SW 1271 (cell line): ENCODE measurements at places on chromosomes 6 and 20.

DNA sequence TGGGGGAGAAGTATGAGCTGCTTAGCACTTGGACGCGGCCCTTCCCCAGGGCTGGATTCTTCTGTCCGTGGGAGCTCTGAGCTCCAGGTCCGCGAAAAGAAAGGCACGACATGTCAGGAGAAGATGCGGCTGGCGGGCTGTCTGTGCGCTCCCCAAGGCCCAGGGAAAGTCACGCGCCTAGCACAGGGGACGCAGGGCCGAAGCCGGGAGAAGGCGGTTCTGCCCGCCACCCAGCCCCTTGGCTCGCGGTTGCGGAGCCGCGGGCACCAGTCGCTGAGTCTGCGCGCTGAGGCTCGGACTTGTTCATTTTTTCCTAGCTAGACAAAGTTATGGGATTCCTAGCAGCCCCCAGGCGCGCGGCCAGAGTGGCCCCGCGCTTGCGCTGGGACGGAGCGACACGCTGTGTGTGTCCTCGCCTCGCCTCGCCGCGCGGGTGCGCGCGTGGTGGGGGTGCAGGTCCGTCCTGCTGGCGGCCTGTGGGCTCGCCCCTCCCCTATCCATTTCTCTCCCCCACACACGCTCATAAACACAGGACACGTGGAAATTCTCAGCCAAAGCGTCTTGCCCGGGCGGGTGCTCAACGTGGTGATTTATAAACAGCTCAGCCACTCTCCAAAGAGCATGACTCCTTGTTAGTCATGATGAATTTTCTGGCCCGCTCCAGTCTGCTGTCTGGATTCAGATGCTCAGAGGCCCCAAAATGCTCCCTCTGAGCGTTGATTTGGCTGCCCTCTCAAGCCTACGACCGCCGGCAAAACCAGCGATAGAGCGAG lies 1.9 kb upstream of the POU3F2 start:
- DNase-seq, result no peak

GRCh38 chr6:44217332-44218143 lies 812 bp downstream of the MYMX start:
- DNase-seq, result no peak

DNA sequence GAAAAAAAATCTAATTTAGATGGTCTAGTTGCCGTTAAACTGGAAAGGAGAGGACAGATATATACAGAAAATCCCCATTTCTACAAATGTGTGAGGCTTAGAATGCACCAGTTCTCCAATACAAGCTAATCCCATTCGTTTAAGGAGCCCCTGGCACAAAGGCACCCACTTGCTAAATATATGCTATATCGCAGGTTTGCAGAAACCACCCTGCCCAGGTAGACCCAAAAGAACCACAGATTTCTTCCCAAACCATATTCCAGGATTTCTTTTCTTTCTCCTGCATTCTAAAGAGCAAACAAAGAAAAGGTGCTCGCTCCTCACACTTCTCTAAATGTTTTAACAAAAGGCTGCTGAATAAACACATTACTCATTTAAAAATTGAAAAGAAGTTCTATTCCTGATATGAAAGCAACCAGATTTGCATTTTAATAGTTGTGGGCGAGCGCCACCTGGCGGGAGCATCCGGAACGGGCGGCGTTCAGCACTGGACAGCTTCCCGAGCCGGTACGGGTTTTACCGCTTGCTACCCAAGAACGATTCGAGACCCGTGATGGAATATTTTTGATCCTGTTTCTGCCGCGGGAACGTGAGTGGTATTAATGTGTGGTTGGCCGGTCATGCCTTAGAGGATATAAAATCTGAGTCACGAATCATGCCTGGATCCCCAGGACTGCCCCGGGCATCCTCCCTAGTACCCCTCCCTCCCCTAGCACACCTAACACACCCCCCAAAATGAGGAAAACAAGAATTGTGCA lies 2.1 kb downstream of the PTPRT start:
- DNase-seq, result peak; percentile 45

GRCh38 chr20:37315021-37315451 lies 25.6 kb downstream of the MANBAL start:
- DNase-seq, result no peak

- no peak for DNase-seq
These were observed 27.1 kb downstream of the CDYL start for GRCh38 chr6:4803343-4803744.

DNA sequence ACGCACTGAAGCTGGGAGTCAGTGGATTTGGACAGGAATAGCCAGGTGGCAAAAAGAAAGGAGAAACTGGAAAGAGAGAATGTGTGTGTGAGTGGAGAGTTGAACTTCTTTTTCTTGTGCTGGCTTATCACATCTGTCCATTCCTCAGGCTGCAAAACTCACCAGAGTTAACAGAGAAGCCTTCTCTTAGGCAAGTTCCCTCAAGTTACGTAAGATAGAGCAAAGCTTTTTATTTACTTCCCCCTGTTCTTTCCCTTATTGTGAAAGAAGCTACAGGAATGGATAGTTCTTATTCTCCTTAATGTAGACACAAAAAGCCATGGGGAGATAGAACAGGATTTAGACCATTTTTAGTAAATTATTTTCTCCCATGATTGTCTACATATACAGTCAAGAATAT lies 188.6 kb downstream of the BMP2 start:
- no peak for DNase-seq

DNA sequence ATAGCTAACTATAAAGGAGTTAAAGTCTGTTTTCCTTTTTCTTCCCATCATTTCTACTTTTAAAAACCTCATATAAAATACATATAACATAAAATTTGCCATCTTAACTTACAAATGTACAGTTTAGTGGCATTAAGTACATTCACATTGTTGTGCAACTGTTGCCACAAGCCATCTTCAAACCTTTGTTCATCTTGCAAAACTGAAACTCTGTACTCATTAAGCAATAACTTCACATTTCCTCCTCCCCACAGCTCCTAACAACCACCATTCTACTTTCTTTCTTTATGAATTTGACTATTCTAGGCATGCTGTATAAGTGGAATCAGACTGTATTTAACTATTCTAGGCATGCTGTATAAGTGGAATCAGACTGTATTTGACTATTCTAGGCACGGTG lies 4.5 kb downstream of the CCDC170 start:
- no peak for DNase-seq

DNA sequence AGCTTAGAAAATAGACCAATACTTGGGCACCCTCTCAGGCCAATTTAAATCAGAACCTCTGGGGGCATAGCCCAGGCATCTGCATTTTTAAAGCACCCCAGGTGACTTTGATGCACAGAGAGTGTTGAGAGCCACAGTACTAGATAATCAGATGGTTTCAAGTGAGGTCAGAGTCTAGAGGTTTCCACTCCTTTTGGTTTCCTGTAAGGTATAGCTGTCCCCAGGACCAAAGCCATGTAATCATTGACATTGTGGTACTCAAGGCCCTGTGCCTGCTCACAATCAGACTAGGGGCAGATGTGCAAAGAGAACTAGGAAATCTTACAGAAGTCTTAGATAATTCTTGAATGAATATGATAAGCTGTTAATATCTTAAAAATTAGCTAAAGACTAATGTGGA lies 9.1 kb downstream of the FILIP1 start:
- DNase-seq, result no peak

GRCh38 chr6:45653117-45653883 lies 275.6 kb upstream of the SUPT3H start:
- DNase-seq, result no peak

- no peak for DNase-seq
These were observed 191.7 kb upstream of the TCF21 start for GRCh38 chr6:133697185-133697584.

- DNase-seq, result no peak
These were observed 35.6 kb upstream of the TRAM2 start for GRCh38 chr6:52612336-52613054.

DNA sequence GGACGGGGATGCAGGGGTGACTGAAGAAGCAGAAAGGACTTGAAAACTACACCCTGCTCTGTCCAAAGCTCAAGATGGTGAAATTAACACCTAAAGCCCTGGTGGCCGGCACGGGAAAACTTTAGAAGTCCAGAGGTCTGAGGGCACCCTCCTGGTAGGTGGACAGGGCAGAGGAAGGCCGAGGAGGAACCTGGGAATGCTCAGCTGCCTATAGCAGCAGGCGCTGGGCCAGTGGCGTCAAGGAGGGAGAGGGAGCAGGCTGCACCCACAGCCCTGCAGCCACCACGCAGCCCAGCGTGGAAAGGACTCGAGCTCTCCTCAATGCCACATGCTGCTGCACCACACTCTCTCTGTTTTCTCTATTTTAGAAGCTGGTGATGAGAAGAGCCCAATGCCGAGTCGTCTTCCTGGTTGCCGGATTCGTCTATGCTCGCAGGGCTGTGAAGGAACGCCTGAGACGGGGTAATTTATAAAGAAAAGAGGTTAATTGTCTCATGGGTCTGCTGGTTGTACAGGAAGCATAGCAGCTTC lies 248.3 kb upstream of the AFDN start:
- no peak for DNase-seq

DNA sequence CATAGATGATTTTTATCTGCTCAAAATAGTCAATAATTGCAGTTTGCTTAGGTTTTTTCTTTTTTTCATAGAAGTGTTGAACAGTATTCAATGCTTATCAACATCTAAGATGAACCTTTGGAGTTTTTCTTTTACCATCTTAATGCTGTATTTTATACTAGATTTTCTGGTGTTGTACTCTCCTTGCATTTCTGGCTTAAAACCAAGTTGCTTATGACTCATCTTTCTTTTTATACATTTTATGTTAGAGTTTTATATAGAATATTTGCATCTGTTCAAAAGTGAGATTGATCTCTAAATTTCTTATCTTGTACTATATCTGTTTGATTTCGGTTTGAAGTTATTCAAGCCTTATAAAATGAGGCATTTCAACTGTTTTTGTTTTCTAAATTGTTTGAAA lies 232.5 kb downstream of the RFPL4B start:
- DNase-seq, result no peak

- DNase-seq, result no peak
These were observed 493.6 kb downstream of the EPM2A start for GRCh38 chr6:145241721-145242120.

GRCh38 chr6:1423578-1423977 lies 34.2 kb downstream of the FOXF2 start:
- no peak for DNase-seq

DNA sequence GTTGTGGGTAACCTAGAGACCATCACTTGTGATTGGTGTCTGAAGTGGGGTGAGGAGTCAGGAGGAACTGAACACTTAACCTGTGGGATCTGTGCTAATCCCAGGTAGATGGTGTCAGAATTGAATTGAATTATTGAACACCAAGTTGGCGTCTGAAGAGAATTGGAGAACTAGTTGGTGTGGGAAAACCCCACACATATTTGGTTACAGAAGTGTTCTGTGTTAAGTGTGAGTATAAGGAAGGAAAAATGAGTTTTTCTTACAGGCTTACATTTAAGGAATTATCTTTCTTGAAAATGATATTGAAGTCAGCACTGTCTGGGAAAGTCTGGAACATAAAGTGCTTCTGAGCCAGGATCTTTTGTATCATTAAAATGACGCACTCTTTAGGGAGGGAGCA lies 182.9 kb upstream of the ECI2 start:
- DNase-seq, result no peak

DNA sequence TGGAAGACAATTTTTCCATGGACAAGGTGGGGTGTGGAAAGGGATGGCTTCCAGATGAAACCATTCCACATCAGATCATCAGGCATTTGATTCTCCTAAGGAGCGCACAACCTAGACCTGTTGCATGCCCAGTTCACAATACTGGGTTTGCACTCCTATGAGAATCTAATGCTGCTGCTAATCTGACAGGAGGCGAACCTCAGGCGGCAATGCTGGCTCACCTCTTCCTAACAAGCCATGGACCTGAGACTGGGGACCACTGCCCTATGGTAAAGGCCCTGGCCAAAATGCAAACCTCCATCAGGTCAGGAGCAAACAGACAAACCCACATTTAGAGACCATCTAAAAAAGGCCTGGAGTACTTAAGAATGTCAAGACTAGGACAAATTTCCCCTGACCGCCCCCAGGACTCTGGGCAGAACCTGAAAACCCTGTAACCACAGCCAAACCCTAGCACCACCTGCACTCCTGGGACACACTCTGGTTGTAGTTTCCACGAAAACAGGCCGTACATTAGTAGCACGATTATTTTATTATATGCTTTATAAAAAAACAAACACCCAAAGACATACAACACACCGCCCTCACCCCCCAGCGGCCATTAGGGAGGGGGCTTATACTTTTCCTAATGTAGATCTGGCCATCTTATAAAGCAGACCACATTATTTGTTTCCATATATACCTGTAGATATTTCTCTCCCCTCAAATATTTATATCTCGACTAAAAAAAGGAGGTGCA lies 27.3 kb downstream of the SNX5 start:
- no peak for DNase-seq
